ENCODE measurements at places on chromosomes 2 and 18. TPM values are rescaled to one million over a fixed set of nuclear protein-coding genes. Genes with fewer than 3 reads are reported as not detected.
A peak's percentile ranks its signal among the peaks of the same experiment; 100 is the strongest.

STEAP3 gene
- total RNA-seq, result 1.5 TPM

DNA sequence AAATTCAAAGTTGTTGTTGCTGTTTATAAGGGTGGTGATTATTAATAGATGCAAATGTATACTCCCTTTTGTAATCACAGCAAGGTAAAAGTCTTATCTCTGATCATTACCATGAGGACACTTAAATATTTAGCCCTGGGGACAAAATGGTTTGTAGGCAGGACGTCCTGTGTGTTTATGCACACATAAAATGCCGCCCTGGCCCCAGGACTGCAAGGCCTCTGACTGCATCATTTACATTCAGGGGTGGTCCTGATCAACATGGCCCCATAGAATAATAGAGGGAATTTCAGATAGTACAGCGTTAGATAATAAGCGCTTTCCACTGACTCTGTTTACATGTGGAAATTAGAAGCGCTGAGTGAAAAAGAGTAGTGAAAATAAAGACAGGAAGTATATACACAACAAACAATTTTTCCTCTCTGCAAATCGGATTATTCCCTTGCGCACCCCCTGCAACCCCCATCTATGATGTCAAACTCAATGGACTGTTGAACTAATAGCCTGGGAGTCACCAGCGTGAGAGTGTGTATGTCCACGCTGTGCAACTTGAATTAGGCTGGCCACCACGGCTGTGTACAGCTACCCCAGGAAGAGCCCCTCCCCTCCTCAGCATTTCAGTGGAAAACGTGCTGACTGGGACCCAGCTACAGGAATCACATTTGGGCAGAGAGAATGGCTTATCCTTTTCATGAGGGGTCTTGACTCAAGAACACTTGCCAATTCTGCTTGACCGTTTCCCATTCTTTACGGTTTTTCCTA is 291.5 kb downstream of the SOX11 start:
- no peaks in the 10 kb centered on the region for H3K36me3 ChIP-seq
- no peaks in the 10 kb centered on the region for H3K4me1 ChIP-seq
- no peak overlapping the region for H3K4me3 ChIP-seq
- peaks cover 28% of the 10 kb centered on the region for H3K27me3 ChIP-seq

GRCh38 chr18:9488538-9488937 is 13.2 kb downstream of the RALBP1 start:
- no peak overlapping the region for H3K4me3 ChIP-seq
- no peaks in the 10 kb centered on the region for H3K27me3 ChIP-seq
- no peaks in the 10 kb centered on the region for H3K36me3 ChIP-seq
- DNase-seq, result no peak
- no peak overlapping the region for H3K27ac ChIP-seq

GDF7 gene
- 0.71 TPM for total RNA-seq

- DNase-seq, result no peak
- H3K36me3 ChIP-seq, result no peaks in the 10 kb centered on the region
- no peaks in the 10 kb centered on the region for H3K27me3 ChIP-seq
- H3K4me3 ChIP-seq, result no peak overlapping the region
- H3K27ac ChIP-seq, result no peak overlapping the region
These were observed 12.3 kb downstream of the PAX8 start for GRCh38 chr2:113266431-113266830.

- peaks cover 81% of the 10 kb centered on the region for H3K36me3 ChIP-seq
- H3K27me3 ChIP-seq, result no peaks in the 10 kb centered on the region
- no peak overlapping the region for H3K27ac ChIP-seq
- no peak for DNase-seq
These were observed 113.0 kb downstream of the PIK3C3 start for GRCh38 chr18:42068030-42068429.

GRCh38 chr2:30149513-30149912 is 2.7 kb downstream of the YPEL5 start:
- H3K4me1 ChIP-seq, result peaks cover 58% of the 10 kb centered on the region
- peak overlapping the region; percentile 93 for H3K27ac ChIP-seq
- H3K27me3 ChIP-seq, result no peaks in the 10 kb centered on the region
- H3K4me3 ChIP-seq, result no peak overlapping the region
- H3K36me3 ChIP-seq, result peaks cover 3% of the 10 kb centered on the region

RPIA gene
- 8.2 TPM for total RNA-seq

DNA sequence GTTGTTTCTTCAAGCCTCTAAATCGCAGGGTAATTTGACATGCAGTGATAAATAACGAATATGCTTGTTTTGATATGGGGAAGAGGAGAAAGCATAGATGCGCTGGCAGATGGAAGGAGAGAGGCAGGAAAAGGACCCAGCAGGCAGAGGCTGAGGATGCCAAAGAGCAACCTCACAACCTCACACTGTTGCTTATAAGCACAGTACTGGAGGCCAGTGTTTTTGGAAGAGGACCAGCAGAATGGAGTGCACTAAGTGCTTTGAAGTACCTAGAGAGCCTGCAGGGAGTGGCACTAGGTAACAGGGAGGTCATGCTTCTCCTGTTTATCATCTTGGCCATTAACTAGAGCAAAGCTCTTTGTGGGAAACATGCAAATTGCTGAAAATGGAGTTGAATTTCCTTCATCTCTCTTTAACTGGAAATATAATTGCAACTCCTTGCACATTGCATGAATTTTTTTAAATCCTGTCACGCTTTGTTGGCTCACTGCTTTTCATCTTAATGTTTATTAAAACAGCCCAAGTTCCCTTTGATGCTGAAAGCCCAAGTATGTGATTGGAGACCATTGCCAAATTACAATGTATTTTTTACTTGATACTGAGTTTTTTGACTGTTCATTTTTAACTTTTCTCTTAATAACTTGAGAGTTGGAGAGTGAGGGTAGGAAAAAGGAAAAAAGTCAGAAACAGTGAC is 236.4 kb downstream of the LRRTM1 start:
- no peaks in the 10 kb centered on the region for H3K4me1 ChIP-seq
- H3K27me3 ChIP-seq, result no peaks in the 10 kb centered on the region
- H3K36me3 ChIP-seq, result no peaks in the 10 kb centered on the region
- H3K27ac ChIP-seq, result no peak overlapping the region
- H3K4me3 ChIP-seq, result no peak overlapping the region
- DNase-seq, result no peak

RAMP1 gene
- total RNA-seq, result 788 TPM

DNA sequence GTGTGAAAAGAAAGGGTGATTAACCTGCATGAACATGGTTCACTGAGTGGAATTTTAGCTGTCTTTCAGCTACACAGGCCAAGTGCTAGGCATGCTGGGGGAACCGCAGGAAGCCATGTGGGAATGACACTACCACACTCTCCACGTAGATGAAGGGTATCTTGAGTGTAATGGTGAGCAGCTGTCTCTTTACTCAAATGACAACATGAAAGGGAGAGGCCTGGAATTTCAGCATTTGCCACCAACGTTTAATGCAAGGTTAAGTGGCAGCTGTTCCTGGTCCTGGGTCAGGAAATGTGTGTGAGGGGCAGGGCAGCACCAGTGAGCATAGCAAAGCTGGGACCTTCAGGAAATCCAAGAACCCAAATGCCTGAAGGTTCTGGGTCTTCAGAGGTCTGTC is 588.4 kb downstream of the SLC4A3 start:
- no peaks in the 10 kb centered on the region for H3K36me3 ChIP-seq
- no peaks in the 10 kb centered on the region for H3K4me1 ChIP-seq
- H3K27me3 ChIP-seq, result no peaks in the 10 kb centered on the region
- no peak for DNase-seq
- H3K27ac ChIP-seq, result no peak overlapping the region
- no peak overlapping the region for H3K4me3 ChIP-seq

EFHD1 gene
- 8.7 TPM for total RNA-seq

DNA sequence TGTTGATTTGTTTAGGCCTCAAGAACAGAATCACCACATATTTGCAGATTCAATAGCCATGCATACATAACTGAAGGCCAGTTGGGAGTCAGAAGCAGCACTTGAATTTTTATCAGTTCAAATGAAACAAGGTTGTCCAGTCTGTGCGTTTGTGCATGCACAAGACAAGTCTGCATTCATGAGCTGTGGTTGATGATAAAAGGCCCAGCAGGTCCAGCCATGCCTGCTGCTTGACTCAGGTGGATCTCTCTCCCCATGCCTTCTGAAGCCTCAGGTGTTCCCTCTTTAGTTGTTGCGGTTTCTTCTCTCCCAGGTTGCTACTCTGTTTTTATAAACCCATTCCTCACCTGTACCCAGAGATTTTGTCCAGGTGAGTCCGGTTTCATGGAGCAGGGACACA is 124.5 kb downstream of the CCDC102B start:
- no peaks in the 10 kb centered on the region for H3K4me1 ChIP-seq
- H3K4me3 ChIP-seq, result no peak overlapping the region

- DNase-seq, result no peak
- no peaks in the 10 kb centered on the region for H3K4me1 ChIP-seq
- H3K27me3 ChIP-seq, result no peaks in the 10 kb centered on the region
These were observed 95.2 kb upstream of the SPRED2 start for GRCh38 chr2:65527451-65528240.

PJVK gene
- 2.9 TPM for total RNA-seq
